Fibroblast of the conjunctiva (primary cell): ENCODE measurements at places on chromosomes 12 and 14.
A peak's percentile ranks its signal among the peaks of the same experiment; 100 is the strongest.

GRCh38 chr14:69439521-69440270 is 41.2 kb downstream of the SLC39A9 start:
- DNase-seq: no peak

DNA sequence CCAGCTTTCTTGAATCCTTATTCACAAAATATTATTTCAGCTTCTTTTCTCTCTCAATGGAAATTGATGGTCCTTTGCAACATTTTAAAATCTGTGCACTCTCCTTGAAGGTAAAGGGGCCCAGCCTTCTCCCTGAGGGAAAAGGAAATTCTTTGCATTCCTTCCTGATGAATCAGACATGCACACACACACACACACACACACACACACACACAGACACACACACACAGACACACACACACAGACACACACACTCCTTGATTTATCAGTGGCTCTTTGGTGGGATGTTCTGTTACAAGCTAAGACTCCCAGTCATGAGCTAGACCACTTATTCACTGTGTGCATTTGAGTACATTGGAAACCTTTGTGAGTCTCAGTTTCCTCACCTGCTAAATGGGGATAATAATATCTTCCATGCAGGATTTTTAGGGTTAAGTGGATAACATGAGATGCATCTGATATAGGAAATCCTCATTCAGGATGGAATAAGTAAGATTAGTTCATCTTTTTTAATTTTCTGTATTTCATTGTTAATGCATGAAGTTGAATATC is 45.1 kb upstream of the HMGA2 start:
- peak; percentile 18 for DNase-seq

- DNase-seq: no peak
Measured at GRCh38 chr12:107225635-107226034, 132.3 kb upstream of the CRY1 start.

- DNase-seq: no peak
Measured at GRCh38 chr12:31217356-31218130, 108.4 kb downstream of the SINHCAF start.

GRCh38 chr14:68246786-68247105 is 427.2 kb downstream of the RAD51B start:
- no peak for DNase-seq

GRCh38 chr12:6375269-6376078 is at the start of gene SCNN1A:
SCNN1A (minus strand) TSS chr12:6375563; CDS start chr12:6374783, 780 bp downstream.
- no peak for DNase-seq

- DNase-seq: no peak
Measured at GRCh38 chr12:44307506-44308168, 471.8 kb downstream of the TMEM117 start.

DNA sequence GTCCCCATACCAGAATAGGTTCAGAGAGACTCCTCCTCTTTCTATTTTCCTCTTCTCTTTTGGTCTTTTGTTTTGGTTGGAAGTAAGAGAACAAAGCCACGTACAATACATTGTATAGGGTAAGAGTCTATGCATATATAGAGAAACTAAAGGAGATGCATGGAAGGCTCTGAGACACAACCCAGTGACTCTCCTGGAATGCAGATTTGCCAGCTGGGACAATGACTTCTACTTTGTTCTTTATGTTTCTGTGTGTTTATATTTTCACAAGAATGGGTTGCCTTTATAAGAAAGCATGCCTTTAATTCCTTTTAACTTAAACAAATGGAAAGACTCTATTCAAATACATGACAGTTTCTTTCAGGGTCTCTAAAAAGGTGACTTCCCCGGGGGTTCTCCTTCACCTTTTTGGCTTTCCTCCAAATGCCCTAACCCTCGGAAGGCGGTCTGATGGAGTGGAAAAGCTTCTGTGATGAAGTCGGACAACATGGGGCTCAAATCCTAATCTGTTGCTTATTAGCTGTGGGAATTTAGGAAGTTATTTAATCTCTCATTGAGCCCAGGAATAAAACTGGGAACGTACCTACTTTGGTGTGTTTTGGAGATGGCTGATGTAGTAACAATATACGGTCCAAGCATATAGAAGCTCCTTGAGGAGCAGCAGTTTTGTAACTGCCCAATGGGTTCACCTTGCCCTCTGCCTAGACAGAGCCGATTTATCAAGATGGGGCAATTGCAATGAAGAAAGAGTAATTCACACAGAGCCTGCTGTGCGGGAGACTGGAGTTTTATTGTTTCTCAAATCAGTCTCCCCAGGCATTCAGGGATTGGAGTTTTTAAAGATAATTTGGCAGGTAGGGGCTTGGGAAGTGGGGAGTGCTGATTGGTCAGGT is 9.1 kb upstream of the SERPINA1 start:
- DNase-seq: no peak

- DNase-seq: no peak
Measured at GRCh38 chr12:85309125-85309566, 29.1 kb downstream of the ALX1 start.

DNA sequence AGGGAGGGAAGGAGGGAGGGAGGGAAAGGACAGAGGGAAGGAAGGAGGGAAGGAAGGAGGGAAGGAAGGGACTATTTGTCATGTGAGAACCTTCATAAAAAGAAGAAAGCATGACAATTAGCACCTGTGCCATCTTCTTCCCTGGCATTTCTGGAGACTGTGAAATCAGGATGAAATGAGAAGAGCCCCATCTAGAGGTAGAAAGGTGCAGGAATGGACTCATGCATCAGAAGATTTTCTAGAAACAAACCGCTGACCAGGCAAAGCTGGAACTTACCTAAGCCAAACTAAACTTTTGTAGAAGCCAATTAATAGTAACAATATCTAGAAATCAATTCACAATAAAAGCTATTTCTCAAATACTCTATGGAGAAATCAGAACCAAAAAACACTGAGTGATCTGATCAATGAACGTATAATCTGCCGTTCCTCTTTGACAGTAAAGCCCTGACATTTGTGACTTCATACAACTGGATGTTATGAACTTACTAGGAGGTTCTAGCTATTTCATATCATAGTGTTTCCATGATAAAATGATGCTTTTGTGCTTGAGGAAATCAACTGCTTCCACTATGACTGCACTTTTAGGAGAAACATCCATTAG is 24.4 kb upstream of the CRACR2A start:
- DNase-seq: no peak

GRCh38 chr12:64797156-64797555 is 27.3 kb upstream of the TBC1D30 start:
- DNase-seq: no peak

DNA sequence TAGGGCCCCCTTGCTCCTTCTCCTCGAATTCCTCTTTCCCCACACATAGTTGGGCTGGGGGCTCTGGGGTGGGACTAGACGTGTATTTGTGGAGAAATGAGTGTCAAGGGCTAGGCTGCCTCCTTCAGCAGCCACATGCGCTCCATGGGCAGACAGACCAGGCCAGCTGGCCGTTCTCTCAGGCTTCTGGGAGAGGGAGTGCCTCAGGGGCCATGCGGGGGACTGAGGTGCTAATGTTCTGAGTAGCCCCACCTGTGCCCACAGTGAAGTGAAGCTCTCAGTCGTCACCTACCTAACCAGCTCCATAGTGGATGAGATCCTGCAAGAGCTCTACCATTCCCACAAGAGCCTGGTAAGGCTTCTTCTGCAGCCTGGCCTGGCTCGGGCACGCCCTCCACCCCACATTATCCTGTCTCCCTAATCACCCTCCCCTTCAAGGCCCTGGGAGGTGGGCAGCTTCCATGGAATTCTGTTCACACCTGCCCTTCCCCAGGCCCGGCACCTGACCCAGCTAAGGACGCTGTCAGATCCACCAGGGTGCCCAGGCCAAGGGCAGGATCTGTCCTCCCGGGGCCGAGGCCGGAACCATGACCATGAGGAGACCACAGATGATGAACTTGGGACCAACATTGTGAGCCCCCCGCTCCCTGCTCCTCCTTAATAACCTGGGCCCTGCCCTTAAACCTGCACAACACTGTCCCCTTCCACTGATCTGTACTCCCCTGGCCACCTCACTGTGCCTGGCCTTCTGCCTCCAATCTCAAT is 9.0 kb upstream of the CPNE6 start:
- DNase-seq: no peak

DNA sequence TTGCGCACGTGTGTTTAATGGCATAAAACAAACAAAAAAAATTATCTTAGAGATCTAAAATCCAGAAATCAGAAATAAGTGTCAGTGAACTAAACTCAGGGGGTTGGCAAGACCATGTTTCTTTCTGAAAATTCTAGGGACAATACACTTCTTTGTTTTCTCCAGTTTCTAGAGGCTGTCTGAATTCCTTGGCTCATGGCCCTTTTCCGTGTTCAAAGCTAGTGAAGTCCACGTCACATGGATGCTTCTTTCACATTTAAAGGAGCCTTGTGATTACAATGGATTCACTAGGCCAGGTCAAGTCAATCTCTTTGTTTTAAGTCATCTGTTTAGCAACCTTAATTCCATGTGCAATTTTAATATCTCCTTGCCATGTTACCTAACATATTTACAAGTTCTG is 22.4 kb downstream of the SLCO1B3 start:
- no peak for DNase-seq

DNA sequence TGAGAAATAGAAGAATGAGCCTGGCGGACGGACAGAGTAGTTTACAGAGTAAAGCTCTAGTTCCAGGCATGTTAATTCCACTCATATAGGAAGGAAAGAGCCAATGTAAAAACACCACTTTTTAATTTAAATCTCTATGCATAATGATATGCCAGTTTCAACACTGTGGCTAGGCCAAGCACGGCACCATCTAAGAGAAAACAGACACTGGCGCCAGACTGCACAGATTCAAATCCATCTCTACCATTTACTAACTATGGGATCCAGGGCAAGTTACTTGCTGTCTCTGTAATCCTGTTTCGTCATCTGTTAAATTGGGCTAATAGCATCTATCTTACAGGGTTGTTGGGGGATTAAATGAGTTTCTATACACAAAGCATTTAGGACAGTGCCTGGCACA is 27.5 kb downstream of the RMST start:
- DNase-seq: no peak

DNA sequence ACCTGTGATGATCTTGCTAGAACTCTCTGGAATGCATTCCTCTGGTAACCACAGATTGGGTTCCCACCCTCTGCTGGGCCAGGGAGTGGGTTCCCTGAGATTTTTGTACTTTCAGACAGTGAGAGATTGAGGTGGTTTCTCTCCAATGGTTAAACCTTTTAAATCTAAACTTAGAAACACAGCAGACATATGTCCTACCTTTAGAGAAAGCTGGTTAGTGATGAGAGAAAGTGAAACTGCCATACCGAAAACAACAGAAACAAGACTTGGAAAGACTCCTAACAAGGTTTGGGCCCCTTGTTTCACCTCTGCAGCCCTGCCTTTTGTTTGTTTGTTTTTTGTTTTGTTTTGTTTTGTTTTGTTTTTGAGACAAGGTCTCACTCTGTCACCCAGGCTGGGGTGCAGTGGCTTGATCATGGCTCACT is 9.7 kb upstream of the SGPP1 start:
- no peak for DNase-seq

- no peak for DNase-seq
Measured at GRCh38 chr14:104876251-104876699, 11.2 kb downstream of the CEP170B start.

- no peak for DNase-seq
Measured at GRCh38 chr14:63555572-63555971, 12.4 kb upstream of the PPP2R5E start.

- DNase-seq: no peak
Measured at GRCh38 chr14:36111822-36112583, 64.5 kb downstream of the PTCSC3 start.

GRCh38 chr12:116076399-116076798 is 201.1 kb downstream of the MED13L start:
- no peak for DNase-seq

DNA sequence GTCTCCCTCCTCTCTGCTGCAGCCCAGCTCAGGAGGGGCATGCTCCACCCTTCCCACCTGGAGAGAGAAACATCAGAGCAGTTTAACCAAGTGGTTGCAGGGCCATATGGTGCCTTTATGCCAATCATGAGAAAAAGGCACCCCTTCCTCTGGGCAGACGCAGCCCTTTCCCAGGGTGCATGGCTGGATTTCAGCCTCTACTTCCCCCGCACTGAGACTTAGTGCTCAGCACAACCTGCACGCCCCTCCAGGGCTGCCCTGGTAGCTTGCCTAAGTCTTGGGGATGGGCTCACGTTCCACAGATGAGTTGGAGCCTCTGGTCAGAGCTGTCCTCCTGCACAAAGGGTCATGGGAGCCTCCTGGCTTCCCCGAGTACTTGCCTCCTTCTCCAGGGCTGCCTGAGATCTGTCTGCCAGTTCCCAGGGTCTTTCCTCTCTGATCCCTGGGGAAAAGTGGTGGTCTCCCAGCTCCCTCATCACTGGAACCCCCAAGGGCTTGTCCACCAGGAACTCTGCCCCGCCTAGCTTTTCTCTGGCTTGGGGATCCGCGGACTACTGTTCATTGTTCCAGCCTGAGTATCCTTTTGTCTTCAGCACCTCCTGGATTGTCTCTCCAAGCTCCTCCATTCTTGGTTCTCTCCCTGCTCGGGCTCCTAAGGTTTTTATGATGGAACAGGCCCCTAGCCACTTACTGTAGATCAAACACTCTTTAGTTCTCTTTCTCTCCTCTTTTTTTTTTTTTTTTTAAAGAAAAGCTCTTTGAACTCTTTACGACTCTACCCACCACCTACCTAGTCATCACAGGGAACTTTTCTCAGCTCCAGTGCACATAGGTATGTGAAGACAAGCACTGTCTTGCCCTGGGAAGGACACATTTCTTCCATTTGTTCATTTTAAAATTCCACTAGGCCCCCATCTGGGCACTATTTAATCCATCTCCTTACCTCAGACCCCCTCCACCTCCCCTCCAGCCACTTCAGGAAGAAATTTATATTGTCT is 6.1 kb upstream of the KRT74 start:
- no peak for DNase-seq

DNA sequence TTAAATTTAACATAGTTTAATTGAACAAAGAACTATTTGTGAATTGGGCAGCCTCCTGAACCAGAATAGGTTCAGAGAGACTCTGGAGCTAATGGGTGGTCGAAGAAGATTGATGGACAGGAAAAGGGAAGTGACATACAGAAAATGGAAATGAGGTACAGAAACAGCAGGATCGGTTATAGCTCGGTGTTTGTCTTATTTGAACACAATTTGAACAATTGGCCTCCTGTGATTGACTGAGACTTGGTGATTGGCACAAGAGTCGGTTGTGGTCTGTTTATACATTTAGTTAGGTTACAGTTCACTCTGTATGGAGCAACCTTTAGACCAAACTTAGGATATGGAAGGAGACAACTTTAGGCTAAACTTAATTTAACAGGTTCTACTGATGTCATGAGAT is 18.4 kb upstream of the CFL2 start:
- no peak for DNase-seq

- DNase-seq: no peak
Measured at GRCh38 chr14:33948145-33948868, 2.6 kb downstream of the EGLN3 start.

GRCh38 chr14:80924365-80925103 is 17.0 kb downstream of the CEP128 start:
- DNase-seq: no peak

GRCh38 chr12:107223821-107224220 is 130.5 kb upstream of the CRY1 start:
- no peak for DNase-seq

GRCh38 chr14:99850709-99851108 is 57.5 kb downstream of the EML1 start:
- DNase-seq: no peak

- no peak for DNase-seq
Measured at GRCh38 chr12:58728397-58728796, 191.9 kb downstream of the LRIG3 start.

- no peak for DNase-seq
Measured at GRCh38 chr12:2233034-2233433, 180.2 kb downstream of the CACNA1C start.
